Amygdala (tissue), 56 donors: ENCODE measurements at places on chromosomes 16 and 17.

- DNase-seq, result no peak
These were observed 5.7 kb downstream of the TMC6 start for GRCh38 chr17:78122931-78123249.

- no peak for DNase-seq
These were observed at the start of gene NTN1 for GRCh38 chr17:9021158-9021991. TSS of gene NTN1 (plus strand) at chr17:9021510. CDS start at chr17:9022374, 864 bp downstream.

GRCh38 chr16:761625-762513 lies 1.3 kb downstream of the MSLN start:
- DNase-seq, result no peak

DNA sequence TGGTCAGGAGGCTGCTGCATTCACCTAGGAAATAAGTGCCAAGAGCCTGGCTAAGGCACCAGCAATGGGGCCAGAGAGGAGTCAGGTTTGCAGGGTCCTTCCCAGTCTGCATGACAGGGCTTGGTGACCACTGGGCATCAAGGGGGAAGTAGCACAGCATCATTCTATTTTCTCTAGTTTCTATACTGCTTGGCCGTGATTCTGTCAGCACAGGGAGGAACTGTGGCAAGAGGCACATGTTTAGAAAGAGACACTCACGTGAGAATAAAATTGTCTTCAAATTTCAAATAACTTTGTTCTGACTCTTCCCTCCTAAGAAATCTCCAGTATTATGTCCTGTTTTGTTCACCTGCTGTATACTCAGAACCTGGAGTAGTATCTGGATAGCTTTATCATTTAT lies 37.8 kb downstream of the ERN1 start:
- DNase-seq, result no peak

GRCh38 chr16:23269248-23269953 lies 32.7 kb upstream of the SCNN1B start:
- DNase-seq, result no peak

GRCh38 chr17:10875430-10875851 lies 37.6 kb upstream of the PIRT start:
- no peak for DNase-seq

DNA sequence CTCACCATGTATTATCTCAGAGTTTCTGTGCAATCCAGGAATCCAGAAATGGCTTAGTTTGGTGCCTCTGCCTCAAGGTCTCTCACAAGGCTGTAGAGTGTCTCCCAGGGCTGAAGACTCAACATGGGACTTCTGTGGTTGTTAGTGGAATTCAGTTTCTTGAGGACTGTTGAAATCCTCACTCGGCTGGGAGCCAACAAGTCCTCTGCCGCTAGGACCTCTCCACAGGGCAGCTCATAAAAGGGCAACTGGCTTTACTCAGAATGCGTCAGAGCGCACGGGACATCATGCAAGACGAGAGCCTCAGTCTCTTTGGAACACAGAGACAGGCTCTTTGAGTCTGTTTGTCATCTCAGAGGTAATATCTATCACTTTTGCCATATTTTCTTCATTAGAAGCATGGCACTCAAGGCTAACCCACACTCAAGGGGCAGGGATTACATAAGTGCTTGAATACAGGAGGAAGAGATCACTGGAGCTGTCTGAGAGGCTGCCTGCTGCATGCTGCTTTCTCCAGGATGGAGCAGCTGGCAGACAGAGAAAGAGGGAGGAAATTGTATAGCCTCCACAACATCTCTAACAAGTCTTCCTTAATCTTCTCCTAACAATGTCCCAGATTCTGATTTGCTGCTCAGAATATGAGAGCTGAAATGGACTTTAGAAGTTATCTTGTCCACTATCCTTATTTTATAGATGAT lies 97.5 kb upstream of the ASIC2 start:
- DNase-seq, result no peak

GRCh38 chr17:36938566-36939051 lies 1.3 kb downstream of the LHX1 start:
- no peak for DNase-seq
